ENCODE measurements at places on chromosomes 2 and 18.

DNA sequence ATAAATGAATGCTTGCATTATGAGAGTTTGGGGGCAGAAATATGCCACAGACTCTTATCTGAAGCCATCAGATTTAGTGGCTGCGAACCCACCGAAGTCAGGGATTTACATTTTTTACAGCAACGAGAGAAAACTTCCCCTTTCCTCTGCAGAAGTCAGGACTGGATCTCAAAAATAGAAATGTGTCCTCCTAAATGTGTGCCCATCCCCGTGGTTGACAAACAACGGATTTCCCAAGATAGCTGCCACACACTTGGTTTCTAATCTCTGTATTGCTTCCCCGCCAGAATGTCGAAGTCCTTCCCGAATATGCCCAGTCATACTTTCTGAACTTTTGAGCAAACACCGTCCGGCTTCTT, 879 bp upstream of the ADAM23 start:
- no peak for DNase-seq

DNA sequence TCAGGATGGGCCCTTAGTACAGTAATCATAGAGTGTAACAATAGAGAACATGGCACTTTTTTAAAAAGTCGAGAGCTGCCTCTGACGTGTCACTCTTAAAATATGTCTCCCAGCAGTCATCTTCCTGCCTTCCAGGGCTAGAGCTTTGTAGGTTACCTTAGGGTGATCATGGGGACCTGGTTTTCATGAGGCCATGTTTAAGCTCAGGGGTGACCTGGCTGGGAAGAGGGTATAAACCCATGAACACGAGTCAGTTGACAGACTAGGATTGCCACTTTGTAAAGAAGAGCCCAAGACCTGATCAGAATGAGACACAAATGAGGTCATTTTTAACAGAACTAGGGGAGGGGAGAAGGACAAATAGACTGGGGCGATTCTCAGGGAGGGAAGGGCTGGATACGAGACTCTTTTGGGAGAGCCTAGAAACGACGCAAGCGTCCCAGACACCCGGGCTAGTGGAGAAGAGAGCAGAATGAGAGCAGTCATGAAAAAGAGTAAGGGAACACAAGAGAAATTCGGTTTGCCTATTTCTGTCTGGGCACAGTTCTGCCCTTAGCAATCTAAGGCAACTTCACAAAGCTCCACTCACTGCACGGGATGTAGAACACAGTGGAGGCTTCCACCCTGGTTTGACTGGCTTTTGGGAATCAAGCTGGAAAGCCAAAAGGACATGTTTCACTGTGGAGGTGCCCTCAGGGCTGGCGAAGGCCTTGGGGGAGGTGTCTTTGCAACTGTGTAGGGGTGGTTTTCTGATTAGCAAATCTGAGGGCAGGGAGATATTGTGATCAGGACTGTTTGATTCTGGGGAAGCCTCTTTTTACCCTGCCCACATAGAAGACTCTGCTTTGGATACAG, 1.8 kb upstream of the RAB31 start:
- DNase-seq = no peak

DNA sequence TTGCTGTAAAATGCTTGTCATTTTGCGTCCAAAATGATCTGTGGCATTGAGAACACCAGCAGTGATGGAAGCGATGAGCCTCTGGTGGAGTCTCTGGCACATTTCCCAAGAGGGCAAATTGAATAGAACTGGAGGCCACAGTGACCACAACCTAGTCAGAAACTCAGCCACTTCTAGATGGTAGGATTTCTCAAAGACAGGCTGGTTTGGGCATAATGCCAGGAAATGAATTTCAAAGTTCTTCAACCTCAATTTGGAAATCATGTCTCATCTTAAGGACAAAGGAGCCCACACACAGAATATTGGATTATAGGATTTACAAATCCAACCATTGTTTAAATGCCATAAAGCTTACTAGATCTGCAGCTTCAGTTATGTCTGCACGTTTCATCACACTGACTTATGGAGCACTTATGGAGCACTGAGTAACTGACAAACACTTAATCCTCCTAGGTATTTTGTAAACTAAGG, 132.1 kb downstream of the COL6A3 start:
- no peak for DNase-seq

GRCh38 chr2:119196301-119197125, 27.1 kb upstream of the STEAP3 start:
- DNase-seq = no peak

GRCh38 chr2:77807531-77808215, 285.5 kb upstream of the LRRTM4 start:
- no peak for DNase-seq

- DNase-seq = no peak
Measured at GRCh38 chr2:119212139-119212800, 11.4 kb upstream of the STEAP3 start.

- DNase-seq = no peak
Measured at GRCh38 chr2:232543928-232544631, 4.6 kb downstream of the CHRNG start.

- DNase-seq = no peak
Measured at GRCh38 chr2:62207491-62207890, 11.6 kb downstream of the B3GNT2 start.

DNA sequence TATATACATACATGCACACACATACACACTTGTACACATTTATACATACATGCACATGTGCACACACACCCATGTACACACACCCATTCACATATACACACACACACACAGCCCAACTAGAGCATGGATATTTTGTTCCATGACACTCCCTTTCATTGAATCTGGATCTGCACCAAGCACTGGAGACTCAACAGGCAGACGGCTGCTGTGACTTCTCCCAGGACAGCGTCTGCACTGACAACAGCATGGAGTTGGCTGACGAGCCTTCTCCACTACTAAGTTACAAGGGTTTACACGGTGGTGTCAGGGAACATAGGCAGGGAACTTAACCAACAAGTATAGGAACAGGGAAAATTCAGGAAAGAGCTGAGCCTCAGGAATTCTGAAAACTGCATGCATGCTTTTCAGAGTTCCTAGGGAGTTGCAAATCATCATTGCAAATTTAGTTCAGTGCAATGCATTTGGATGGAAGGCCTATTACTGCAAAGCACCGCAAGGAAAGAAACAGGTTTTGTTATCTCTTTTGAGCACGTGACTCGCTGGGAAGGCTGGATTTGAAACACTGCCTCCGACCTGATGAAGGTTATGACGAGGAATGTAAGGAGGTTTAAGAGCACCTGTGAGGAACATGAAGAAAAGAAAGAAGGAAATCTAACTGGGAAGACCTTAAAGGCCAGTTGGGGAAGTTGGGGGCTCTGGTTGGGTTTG, 35.9 kb downstream of the TMEM18 start:
- DNase-seq = no peak

GRCh38 chr2:216950547-216950946, 90.7 kb upstream of the TNP1 start:
- no peak for DNase-seq

- DNase-seq = no peak
Measured at GRCh38 chr2:237486334-237486818, 675 bp upstream of the MLPH start.

DNA sequence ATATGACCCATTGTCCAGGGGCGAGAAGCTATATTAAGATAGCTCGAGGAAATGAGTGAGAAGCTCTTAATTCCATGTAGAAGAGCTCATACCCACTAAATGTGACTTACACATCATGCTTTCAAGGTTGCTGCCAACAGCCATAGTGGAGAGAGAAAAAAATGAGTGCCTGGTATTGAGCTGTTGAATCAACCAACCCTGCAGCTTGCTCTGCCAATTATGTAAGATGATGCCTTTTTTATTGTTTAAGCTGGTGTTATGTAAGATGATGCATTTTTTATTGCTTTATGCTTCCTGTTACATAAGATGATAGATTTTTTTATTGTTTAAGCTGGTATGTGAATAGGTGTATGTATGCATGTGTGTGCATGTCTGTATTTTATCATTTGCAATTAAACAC, 228.2 kb downstream of the CCDC178 start:
- no peak for DNase-seq

DNA sequence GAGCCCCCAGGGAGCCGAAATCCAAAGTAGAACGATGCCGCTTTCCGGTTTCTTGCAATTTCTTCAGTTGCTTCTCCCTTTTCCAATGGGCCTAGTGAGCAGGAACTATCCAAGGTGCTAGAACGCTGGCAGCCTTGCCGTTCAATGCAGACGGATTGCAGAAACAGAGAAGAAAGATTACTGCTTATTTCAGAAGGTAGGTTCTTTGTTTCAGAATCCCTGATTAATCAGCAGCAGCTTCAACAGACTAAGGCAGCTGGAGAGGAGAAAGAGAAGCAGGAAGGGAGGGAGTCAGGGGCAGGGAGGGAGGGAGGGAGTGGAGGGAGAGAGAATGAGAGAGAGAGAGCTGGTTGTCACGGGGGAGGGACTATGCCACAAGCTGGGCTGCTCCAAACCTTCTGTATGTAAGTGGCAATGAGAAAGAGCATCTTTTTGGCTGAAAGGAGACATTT, 576 bp downstream of the NYAP2 start:
- peak; percentile 17 for DNase-seq

- DNase-seq = no peak
Measured at GRCh38 chr2:231111987-231112386, 12.9 kb downstream of the HTR2B start.

GRCh38 chr18:7870855-7871254, 303.7 kb downstream of the PTPRM start:
- no peak for DNase-seq

DNA sequence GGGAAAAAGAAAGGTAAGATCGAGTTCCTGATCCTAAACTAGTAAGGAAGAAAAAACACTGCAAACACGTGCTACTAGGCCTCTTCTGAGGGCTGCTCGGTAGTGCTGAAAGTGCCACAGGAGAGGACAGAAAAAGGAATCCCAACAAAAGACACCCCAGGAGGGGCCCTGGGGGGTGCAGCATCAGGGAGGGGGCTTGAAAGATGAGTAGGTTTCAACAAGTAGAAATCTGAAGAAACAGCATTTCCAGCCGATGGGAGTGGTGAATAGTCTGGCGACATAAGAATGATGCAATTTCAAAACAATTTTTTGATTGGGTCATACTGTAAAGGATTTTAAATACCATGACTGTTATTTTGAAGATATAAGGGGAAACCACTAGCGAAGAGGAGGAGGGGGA, 98.6 kb downstream of the NOL10 start:
- DNase-seq = no peak

- no peak for DNase-seq
Measured at GRCh38 chr2:458425-458815, 170.5 kb upstream of the ALKAL2 start.

DNA sequence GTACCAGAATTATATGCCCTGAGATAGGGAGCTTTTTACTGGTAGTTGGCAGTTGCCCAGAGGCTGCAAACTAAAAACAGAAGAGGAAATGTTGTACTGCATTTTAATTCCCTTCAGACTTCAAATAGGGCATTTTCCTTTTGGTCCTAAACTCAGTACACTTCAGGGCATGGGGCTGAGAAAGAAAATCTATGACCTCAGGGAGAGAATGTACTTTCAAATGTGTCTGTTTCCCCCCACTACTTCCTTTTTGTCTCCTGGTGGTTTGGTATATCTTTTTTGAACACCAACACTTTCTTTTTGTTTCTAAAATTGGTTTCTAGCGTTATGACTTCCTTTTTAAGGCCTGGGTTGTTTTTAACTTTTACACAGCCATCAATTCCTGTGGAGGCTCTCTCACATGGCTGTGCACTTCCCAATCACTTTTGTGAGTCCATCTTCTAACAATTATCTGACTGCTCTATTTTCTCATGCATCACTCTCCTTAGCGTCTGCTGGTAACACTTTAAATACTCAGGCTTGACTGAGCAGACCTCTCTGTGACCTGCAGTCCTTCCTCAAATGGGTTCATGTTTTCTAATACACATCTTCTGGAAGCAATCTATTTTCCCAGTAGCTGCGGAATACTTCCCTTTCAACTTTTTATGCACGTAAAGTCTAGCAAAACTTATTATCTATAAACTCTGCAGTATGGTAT, 596.0 kb downstream of the LRP1B start:
- no peak for DNase-seq

- DNase-seq = no peak
Measured at GRCh38 chr18:10242936-10243680, 211.3 kb upstream of the APCDD1 start.

- peak; percentile 8 for DNase-seq
Measured at GRCh38 chr2:95012881-95013550, 12.5 kb upstream of the MAL start.

DNA sequence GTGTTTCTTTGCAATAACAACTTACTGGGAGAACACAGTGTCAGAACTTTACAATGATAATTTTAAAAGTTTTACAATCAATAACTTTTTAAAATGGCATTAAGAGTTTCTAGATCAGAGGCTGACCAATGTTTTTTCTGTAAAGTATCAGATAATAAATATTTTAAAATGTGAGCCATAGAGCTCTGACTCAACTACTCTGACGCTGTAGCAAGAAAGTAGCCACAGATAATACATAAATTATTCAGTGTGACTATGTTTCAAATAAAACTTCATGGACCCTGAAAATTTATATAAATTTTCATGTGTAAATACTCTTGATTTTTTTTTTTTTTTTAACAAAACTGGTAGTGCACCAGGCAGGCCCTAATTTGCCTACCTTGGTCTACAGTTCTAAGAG, 77.4 kb downstream of the CUL3 start:
- DNase-seq = no peak

- no peak for DNase-seq
Measured at GRCh38 chr2:133177196-133177595, 391.1 kb downstream of the NCKAP5 start.

- no peak for DNase-seq
Measured at GRCh38 chr18:11850821-11851145, 430 bp upstream of the CHMP1B start.

GRCh38 chr2:109457366-109457765, 156.4 kb downstream of the SEPTIN10 start:
- DNase-seq = no peak

DNA sequence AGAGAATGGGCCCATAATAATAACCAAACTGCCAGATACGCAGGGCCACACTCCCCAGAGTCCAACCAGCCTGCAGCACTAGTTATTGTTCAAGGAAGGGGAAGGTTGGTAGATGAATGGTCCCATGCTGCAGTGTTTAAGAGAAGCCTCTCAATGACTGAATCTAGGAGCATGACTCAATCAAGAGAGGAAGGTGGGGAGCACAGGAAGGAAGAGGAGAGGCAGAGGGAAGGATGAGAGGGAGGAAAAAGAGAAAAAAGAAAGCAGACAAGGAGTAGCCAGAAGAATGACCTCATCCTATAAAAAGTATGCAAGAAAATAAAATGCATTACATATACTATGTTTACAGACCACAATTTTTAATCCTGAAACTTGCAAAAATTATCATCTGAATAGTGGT, 174.5 kb downstream of the TCF4 start:
- no peak for DNase-seq

DNA sequence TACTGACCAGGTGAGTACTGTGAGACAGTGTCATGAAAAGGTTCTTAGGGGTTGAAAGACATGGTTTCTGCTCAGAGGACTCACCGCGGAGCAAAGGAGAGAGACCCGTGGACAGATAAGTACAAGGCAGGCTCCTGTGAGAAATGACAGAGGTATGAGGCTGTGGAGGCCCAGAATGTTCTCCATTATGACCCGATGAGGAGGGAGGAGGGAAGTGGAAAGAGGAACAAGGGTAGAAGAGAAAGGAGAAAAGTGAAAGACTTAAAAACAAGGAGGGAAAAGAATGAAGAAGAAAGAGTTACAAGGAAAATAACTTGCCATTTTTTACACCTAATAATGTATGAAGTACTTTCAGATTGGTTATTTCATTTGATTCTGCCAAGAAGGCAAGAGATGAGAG, 29.8 kb downstream of the MAPRE3 start:
- DNase-seq = no peak

GRCh38 chr2:210363261-210363660, 48.3 kb upstream of the MYL1 start:
- no peak for DNase-seq

GRCh38 chr2:8692783-8693156, 10.9 kb downstream of the ID2 start:
- DNase-seq = no peak
